ENCODE measurements at places on chromosomes 13 and 19. TPM values are rescaled to one million over a fixed set of nuclear protein-coding genes. Genes with fewer than 3 reads are reported as not detected.
A peak's percentile ranks its signal among the peaks of the same experiment; 100 is the strongest.

Gene CHST8
- not detected for total RNA-seq

Gene LILRB1
- not detected for total RNA-seq

Gene PDX1
- not detected for total RNA-seq

Gene GEMIN7
- 17.1 TPM for total RNA-seq

Gene BCAM
- total RNA-seq: 8.2 TPM

- peak; percentile 14 for DNase-seq
Observed at GRCh38 chr13:51997641-51998330, 13.5 kb downstream of the ATP7B start.

GRCh38 chr13:112747256-112747655 is 57.4 kb downstream of the ATP11A start:
- DNase-seq: no peak

DNA sequence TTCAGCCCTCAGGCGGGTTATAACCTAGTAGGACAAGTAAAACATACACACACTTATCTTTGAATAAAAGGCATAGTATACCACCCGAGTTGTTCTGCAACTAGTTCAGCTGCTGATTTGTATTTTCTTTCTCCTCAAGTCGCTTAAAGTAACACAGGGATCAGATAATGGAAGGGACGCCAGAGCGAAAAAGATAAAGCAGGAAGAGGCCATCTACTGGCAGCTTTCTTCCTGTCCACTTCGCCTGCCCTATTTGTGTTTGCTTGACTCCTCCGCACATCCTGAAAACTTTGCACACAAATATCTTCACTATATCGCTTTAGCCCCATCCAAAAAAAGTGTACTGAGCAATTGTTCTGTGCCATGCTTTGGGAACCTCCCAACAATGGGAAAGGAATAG is 238.0 kb upstream of the SOX21 start:
- DNase-seq: no peak

- no peak for DNase-seq
Observed at GRCh38 chr13:40241125-40241798, 425.2 kb downstream of the FOXO1 start.

- no peak for DNase-seq
Observed at GRCh38 chr19:8254286-8255001, 45.3 kb downstream of the CERS4 start.

- DNase-seq: no peak
Observed at GRCh38 chr19:17658666-17659065, 29.5 kb downstream of the UNC13A start.

DNA sequence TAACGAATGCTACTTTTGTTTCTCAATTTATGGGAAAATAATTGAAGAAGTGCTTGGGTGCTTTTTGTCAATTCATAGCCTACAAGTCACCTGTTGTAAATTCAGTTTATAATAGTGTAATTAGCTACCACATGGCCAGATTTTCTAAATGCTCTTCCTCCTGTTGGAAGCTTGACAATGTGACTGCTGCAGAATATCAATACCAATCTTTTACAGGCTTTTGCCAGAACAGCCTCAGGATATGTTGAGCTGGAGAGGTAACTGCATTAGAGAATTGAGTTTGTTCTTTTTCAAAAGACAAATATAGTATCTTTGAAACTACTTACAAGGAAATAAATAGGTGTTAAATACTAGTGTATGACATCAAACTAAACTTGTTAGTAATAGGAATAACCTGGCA is 277.8 kb downstream of the POU4F1 start:
- no peak for DNase-seq

DNA sequence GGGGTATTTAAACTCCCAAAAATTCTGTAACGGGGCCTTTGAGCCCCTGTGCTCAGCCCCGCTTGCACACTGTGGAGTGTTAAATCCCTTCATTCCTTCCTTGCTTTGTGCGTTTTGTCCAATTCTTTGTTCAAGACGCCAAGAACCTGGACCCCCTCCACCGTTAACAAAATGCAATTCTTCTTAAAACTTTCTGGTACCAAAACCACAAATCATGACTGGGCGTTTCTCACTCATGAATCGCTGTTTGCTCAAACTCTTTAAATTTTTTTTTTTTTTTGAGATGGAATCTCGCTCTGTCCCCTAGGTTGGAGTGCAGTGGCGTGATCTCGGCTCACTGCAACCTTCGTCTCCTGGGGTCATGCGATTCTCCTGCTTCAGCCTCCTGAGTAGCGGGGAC is 881 bp downstream of the ZNF20 start:
- no peak for DNase-seq

Data from A172 (cell line).